ENCODE measurements at places on chromosomes 2 and 18.

- DNase-seq, result no peak
Measured at GRCh38 chr2:8671176-8671575, 10.7 kb upstream of the ID2 start.

GRCh38 chr2:182559623-182560022 is 132.8 kb upstream of the PDE1A start:
- DNase-seq, result no peak

DNA sequence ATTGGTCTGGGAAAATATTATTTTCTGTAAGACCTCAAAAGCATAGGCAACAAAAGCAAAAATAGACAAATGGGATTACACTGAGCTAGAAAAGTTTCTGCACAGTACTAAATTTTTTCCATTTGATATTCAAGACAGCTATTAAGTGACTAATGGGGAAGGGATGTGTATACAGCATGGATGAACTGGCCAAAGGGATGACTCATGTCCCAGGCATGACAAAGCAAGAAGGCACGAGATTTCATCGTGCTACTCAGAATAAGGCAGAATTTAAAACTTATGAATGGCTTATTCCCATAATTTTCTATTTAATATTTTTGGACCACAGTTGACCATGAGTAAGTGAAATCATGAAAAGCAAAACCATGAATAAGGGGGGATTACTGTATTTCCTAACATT is 1250.1 kb upstream of the GYPC start:
- peak; percentile 47 for DNase-seq

DNA sequence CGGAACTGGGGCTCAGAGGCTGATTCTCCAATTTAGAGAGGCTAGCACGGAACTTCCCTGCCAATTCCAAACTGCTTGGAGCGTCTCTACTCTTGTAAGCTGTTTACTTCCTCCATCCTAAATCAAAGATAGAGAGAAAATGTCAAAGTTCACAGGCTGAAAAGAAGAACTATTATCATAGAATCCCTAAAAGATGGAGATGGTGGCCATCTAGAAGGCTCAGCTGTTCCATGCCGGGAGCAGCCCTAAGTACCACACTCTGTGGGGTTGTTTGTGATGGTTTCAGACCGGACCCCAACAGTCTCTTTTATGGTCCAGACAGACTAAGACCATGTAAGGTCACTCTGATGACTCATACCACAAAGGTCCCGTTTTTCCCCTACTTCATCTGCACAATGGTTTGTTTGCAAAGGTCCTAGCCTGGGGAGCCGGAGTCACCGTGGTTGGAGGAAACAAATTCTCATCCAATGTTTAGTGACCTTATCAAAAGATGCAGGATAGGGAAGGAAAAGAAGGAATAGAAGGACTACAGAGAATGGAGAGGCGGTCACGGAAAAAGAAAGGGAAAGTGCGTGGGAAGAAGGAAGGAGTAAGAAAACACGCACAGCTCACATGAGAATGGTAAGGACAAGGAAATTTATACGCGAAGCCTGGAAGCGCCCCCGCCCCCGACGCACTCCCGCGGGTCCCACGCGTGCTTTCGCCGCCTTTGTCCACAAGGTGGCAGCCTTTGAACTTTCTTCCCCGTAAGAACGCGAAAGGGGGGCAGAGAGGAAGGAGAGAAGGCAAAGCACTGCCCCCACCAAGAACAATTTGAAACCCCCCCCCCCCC is 453 bp upstream of the ANTXR1 start:
- no peak for DNase-seq

GRCh38 chr2:239499726-239500573 is 99.1 kb upstream of the HDAC4 start:
- DNase-seq, result no peak

- DNase-seq, result no peak
Measured at GRCh38 chr18:61019338-61020301, 313.6 kb upstream of the CDH20 start.

DNA sequence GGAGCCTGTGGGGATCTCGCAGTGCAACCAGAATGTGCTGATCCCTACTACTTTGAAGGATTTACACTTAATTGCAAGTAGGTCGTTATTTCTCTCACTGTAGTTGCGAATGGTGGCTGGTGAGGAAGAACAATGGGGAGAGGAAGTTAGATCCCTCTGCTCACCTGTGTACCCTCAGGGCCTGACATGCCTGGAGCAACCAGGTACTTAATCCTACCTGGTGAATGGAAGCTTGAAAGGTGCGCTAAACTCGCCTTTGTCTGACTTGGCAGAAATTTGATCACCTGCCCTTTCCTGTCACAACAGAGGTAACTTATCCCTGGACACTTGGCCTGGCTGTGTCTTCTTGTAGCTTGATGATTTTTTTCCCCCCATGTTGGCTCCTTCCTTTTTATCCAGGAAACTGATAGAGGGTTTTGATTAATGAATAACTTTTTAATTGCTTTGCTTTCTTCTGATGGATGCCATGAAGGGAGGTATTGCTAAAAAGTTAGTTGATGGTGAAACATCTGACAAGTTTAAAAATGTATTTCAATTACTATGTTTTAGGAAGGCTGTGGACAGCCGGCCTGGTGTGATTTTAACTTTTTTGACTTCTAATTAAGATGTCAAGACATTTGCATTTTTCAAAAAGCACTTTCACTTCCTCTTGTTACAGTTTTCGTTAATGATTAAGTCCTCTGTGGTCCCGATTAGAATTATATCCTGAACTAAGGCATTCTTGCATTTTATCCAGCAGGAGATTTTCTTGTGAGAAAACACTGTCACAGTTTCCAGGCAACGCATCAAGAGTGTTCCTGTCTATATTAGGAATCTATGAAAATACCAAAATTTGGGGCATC is 9.2 kb downstream of the SGPP2 start:
- no peak for DNase-seq

DNA sequence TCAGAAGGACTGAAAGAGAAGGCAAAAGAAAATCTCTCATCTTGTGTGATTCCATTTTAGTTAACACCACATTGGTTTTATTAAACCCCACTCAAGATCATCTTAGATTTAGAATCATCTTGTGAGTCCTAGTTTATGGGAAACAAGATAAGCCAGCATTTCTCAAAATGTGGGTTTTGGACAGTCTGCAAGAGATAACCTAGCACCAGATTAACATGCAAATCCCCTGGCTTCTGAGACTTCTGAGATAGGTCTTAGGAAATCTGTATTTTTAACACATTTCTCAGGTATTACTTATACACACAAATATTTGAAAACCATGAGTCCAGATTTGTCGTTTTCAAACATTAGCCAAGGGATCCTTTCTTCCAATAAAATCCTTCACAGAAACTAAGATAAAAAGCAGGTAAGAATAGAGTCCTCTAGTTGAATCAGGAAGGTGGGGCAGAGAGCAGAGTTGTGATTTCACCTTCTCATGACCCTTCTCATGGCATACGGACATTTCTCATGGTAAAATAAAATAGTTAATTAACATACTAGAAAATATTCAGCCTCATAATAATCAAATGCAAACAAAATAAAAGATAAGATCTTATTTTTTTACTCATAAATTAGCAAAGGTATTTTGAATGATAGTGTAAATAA is 287.2 kb upstream of the FN1 start:
- no peak for DNase-seq

DNA sequence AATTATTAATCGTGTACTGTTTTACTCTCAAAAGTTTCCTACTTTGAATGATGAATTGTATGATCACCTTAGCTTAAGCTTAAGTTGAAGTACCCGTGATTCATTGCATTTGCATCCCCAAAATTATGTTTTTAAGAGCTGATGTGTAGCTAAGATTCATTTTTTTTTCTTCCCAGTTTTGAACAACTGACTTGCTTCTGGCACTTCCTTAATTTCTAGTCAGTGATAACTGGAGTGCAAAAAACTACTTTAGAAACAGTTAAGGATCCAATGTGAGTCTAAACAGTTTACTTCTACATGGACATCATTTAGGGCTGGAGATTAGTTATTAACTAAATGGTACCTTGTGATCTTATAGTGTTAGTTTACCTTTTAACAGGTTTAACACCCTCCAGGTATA is 124.0 kb upstream of the CAVIN2 start:
- DNase-seq, result no peak

DNA sequence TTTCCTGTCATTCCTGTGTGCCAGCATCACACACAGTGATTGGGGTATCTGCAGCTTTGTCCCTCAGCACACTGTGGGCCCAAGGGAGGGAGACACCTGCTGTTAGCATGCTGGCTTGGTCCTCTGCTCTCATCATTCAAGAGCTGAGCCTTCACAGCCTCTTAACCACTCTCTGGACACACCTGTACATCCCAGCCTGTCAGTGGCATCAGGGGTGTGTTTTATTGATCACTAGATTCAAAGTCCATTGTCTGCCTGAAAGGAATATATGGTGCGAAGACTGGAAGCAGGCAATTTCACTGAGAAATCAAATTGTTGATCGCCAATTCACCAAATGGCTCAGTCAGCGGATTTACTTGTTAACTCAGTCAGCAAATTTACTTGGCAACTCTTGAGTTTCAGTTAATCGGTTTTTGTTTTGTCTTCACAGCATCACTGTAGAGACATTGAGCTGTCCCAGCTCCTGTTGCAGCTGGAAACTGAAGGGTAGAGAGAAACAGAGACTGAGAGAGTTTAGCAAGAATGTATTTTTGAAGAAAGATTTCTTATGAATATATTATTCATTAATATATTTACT is 56.3 kb upstream of the TMEM200C start:
- DNase-seq, result no peak

DNA sequence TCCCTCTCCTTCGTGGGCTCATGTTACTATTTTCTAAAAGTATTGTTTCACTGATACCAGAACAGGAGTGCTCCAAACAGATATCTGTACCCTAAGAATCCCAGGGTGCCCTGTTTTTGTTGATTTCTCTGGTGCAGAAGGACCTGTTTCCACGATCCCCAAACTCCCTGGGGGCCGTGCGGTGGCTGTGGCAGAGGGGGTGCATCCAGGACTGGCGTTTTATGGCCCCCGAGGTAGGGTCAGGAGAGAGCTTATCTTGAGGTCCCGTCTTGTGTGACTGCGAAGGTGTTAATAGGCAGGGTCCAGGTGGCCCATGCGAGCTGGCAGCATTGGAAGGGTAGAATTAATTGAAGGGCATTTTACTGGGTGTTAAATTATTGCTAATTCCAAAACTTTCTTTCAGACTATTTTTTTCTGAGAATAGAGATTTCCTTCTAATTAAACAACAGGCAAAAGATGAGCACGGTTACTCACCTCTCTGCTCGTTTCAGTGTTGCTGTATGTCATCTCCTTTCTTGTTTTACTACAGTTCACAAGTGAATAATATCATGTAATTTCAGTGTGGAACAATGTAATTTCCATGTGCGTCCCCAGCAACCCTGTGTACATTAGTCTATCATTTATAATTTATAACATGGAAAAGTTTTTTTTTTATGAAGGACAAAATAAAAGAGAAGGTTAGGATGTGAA is 8.2 kb downstream of the TWIST2 start:
- no peak for DNase-seq

DNA sequence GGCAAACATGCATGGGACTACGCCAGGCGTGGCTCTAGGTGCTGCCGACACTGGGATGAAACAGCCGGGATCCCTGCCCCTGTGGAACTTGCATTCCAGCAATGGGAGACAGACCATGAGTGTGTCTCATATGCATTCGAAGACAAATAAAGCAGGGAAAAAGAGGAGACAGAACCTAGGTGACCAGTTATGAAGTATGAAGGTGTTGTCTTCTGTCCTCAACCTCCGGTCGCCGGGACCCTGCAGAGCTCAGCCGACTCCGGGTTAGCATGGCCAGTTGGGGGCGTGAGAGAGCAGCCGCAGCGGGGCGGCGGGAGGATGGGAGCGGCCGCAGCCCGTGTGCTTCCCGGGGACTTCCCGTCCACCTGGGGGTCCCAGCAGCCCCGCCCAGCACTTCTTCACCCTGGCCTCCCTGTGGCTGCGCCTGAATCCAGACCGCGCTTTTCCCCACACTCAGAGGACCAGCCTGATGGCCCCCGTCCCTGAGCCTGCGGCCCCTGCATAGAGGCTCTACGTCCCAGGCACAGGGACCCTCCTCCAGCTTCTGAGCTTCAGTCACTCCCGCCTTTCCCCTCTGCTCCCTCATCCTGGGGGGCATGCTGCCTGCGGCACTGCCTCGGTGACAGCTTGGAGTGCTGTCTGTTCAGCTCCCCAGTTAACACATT is 11.4 kb downstream of the ID2 start:
- DNase-seq, result no peak

DNA sequence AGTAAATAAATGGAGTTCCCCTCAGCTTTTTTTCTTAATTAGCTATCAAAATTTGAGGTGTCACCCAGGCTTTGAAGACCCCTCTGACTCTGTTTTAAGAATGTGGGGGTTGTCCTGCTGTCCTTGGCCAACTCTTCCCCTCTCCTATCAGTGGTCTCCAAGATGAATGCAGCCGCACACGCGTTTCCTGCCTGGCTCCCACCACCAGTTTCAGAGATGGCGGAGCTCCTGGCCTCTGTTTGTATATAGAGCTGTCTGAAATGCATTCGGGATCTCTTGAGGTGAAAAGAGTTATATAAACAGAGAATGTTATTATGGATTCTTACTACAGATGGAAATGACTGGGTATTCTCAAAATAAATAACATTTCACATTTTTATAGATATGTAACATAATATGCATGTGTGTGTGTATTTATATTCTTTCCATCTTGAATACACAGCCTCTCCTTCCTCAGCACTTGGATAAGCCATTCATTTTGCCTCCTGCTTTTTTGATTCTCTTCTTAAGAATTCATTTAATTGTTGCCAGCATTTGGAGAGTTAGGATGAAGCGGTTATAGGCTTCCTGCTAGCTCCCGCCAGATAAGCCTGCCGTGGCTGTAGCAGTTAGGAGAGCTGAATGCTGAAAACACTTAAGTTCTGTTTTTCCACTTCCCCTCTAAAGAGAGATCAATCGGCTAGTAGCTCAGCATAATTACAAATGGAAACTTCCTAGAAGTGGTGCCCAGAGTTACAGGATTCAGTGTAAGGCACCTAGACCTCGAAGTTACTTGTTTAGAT is 659.3 kb upstream of the FANCL start:
- no peak for DNase-seq

DNA sequence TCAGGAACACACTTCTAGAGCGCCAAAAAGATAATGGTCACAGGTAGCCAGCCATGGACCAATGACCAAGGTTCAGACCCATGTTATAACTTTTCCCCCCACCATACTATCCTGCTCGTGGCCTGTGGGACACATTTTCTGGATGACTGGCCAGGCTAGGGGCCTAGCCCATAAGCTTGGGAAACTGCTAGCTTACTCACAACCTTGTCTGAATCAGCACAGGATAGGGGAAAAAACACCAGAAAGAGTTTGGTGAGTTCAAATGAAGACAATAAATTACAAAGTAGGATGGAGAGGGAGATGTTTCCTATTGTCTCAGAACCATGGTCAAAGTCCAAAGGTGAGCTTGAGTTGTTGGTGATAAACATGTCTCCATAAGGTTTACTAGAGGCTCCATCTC is 156.3 kb upstream of the CCDC68 start:
- no peak for DNase-seq

GRCh38 chr2:174785481-174785880 is 21.2 kb upstream of the CHRNA1 start:
- no peak for DNase-seq

- DNase-seq, result peak; percentile 64
Measured at GRCh38 chr2:127193967-127194280, 26.2 kb downstream of the CYP27C1 start.

DNA sequence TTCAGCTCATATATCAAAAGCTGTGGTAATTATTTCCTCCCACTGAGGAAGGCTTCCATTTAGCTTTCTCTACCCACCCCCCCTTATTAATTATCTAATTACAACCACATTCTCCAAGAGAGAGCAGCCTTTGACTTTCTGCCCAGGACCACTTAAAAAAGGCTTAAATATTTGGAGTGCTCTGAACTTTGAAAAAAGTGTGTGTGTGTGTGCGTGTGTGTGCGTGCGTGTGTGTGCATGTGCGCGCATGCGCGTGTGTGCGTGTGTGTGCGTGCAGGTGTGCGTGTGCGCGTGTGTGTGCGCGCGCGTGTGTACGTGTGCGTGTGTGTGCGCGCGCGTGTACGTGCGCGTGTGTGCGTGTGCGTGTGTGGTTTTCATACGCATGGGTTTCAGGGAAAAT is 57.8 kb downstream of the TWIST2 start:
- DNase-seq, result no peak
